Stimulated activated effector memory CD8-positive, alpha-beta T cell treated with anti-CD3 and anti-CD28 coated beads, Interleukin-12 subunit alpha, Interleukin-12 subunit beta, amount 100 ng/mL, for 72 hours (primary cell): ENCODE measurements at places on chromosomes 7 and 10.

GRCh38 chr10:69486922-69487730 lies 35.9 kb downstream of the TSPAN15 start:
- no peak for DNase-seq

GRCh38 chr7:47354071-47354470 lies 227.8 kb downstream of the TNS3 start:
- DNase-seq: no peak

GRCh38 chr10:133009218-133009950 lies 67.0 kb upstream of the CFAP46 start:
- DNase-seq: no peak

DNA sequence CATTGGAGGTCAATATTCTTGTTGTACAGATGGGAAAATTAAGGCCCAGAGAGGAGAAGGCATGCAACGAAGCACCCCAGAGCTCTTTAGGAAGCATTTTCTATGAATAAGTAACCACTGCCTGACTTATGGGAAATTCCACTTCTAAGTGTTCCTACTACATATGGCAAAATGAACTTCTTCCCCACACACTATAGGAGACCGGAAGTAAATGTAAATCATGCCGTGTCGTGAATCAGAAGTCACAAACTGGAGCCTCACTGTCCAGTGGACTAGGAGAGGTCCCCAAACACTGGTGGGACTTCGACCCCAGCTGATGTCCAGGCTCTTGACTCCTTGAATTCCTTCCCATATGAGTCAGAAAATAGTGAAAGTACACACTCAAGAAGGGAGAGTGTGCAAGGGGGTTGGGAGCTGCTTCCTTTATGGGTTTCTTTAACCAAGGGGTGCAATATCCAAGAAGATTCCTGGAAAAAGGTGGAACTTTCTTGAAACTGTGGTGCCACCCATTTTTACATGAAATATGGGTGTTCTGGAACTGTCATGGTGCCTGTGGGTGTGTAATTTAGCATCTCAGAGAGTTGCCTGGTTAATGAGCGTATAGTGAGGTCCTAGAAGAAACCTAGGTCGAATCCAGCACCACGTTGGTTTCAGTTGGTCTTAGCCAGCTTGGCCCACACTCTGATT lies 6.7 kb downstream of the RASSF4 start:
- DNase-seq: no peak

GRCh38 chr10:123838596-123839310 lies 52.9 kb downstream of the CPXM2 start:
- DNase-seq: no peak

DNA sequence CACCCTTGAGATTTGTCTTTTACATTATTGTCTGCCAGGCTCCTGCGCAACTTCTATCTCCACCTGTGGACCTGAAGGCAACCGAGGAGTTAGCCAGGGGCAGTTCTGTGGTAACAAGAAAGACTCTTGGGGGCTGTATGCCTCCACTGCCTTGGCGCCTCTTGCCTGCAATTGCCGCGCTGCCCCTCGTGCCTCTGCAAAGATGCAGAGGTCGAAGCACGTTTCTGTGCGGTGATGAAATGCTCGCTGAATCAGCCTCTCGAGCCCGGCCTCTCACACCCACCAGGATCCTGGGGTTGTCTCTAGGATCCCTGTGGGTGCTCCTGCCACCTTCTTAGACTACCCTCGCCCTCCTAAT lies 486 bp upstream of the LHFPL3 start:
- DNase-seq: no peak

DNA sequence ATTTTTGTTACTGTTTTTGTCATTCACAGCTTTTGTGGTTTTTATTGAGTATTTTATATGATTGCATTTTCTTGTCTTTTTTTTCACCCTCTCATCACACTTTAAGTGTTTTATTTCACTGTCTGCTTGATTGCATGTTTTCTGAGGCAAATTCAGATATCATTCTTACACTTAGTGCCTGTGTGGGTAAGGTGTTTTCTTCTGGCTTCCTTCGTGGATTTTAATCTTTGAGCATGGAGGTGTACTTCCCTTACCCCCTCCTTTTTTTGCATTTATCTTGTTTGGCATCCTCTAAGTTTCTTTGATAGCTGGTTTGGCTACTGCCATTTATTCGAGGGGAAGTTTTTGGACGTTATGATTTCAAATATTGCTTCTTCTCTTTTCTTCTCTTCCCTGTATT lies 127.9 kb downstream of the MLLT10 start:
- no peak for DNase-seq

DNA sequence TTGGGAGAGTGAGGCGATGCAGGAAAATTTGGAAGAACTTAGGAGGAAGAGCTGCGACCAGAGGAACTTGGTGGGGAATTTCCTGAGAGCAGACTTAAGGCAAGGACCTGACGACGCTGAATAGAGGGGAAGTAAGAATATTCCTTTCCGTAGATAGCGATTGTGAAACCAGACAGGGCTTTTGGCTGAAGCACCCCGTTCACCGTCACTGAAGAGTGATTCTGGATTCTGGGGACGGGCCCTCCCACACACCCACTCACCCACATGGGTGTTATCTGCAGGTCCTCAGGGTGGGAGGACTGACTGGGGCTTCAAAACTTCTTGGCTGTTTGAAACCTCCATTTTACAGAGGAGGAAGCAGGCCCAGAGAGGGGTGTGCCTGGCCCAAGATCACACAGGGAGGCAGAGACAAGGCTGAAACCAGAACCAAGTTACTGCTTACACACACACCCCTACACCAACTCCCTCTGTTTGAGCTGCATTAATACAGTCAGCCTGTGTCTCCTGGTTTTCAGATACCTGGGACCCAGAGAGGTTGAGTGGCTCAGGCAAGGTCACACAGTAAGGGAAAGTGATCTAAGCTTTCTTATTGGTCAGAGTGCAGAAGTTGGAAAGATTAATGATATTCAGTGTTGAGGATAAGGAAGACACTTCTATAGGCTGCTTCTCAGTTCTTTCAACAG lies 37.2 kb upstream of the CDH23 start:
- no peak for DNase-seq

DNA sequence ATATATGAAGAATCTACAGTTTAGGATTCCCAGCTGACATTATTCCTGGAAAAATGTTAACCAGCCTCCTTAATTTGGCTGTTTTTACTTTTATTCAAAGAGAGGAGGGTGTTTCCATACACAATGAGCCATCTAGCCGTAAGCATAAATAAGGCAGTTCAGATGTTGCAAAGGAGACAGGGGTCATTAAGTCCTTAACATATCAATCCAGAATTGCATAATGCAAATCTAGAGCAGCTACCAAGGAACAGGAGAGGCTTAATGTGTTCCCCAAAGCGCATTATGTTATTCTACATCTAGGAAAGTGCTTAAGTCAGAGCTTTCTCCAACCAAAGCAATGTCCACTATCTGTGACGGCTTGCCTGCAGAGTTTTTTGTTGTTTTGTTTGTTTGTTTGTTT lies 32.4 kb upstream of the TCF7L2 start:
- no peak for DNase-seq

DNA sequence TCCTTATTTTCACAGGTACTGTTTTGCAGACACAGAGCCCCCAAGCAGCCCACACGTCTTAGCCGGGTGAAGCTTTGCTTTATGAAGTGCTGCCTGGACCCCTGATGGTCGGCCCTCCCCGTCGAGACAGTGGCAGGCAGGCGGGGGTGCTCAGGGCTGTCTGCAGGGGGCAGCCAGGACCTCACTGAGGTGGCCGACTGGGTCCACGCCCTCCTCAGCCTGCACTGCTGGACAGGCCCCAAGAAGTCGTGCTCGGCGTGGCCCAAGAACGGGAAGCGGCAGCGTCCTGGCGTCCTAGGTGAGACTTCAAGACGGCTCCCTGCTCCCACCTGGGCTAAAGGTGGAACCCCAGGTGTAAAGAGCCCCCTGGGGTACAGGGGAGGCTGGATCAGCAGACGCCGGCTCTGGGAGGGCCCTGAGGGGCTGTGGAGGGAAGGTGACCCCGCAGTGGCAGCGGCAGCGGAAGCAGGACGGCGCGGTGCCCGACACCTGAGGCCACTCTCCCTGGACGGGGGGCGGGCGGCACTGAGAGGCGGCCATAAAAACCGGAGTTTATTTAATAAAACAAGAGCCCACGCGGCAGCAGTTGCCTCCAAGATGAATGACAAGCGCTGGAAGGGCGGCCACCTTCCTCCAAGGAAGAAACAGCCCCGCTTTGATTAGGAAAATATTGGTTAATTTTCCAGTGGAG lies 179.4 kb downstream of the ELFN1 start:
- no peak for DNase-seq

DNA sequence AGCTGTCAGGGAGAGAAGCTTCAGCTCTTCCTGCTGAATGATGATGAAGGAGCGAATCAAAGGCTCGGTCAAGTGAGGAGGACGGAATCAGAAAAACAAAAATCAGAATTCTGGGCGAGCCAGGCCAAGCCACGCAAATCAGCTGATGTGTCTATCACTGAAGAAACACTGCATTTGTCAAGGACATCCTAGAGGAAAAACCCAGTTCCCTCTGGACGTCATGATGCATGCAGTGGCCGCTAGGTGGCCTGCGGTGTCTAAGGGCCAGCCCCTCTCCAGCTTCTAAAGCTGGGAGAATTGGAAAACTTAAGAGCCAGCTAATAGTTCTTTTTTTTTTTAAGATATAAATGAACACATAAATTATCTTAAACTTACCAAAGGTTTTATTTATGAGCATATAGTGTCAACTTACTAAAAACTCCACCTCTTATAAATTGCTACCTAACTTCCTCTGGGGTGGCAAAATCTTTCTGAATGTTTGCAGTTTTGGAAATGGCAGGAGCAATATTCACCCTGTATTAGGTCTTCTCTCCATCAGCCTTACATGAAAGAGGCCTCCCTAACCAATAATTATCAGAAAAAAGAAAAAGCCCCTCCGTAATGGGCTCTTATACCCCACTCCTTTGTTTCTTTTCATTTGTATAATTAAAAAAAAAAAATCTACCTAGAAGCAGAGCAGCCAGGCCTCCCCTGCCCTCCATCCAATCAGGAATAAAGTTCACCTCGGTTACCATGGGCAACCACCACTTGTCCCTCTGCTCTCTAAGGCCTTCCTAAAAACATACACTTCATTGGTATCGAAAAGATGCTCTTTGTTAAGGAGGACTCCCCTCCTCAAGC lies 186.8 kb downstream of the USP6NL start:
- no peak for DNase-seq

GRCh38 chr7:136937436-136937835 lies 69.0 kb downstream of the CHRM2 start:
- no peak for DNase-seq

DNA sequence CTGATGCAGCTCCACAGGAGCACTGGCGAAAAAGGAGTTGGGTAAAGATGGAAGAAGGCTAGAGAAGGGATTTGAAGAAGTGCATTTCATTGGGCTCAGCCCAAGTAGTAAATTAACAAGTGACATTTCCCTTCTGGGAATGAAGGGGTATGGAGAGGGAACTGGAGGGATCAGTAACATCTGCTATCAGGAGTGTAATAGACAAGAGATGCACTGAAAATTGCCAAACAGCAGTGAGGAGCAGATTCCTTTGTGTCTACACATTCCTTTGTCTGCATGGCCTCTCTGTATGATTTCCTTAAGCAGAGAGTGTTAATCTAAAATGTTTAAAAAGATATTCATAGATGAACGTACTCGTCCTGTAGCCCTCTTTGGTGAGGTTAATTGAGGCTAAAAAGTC lies 148.2 kb upstream of the FERD3L start:
- DNase-seq: no peak

DNA sequence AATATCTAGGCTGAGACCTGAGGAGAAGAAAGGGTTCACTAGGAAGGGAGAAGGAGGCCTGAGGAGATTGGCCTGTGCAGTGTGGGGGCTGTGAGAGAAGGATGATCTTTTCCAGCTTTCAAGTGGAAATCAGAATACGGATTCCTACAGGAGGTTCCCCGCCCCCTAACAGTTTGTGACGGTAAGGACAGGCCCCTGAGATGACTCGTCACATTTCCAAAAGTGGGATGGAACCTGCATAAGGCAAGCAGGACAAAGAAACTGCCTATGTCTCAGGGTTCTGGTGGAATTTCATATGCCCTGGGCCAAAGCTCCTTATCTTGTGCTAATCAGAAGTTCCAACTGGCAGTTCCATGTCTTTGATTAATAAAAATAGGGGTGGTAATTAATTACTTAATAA lies 275.6 kb downstream of the SNX10 start:
- DNase-seq: no peak

DNA sequence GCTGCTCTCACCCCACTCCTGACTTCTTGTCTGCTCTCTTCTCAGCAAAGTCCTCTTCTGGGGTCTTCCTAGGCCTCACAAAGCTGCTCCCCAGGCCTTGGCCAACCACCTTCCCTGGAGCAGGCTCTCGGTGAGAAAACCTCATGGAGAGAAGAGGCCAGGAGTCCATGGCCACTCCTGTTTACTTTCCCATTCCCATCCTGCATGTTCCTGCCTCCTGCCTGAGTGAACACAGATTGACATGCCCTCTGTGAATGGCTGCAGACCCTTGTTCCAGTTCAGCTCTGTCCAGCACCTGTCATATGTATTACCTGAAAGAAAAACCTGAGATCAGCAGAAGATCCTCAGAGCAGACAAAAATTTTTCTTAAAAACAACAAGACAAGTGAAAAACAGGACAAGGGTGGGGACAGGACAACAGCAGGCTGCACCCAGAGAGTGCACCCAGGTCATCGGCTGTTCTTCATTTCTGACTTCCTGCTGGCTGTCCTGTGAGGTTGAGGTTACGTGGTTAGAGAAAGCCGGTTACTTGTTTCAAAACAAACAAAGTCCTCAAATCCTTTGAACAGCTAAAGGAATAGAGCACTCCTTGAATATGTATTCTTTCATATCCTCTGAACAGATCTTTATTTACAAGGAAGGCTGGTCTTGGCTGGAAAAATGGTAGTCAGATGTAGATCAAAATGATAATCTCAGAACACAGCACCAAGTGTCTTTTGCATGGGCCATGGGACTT lies 34.0 kb upstream of the DLD start:
- DNase-seq: no peak

DNA sequence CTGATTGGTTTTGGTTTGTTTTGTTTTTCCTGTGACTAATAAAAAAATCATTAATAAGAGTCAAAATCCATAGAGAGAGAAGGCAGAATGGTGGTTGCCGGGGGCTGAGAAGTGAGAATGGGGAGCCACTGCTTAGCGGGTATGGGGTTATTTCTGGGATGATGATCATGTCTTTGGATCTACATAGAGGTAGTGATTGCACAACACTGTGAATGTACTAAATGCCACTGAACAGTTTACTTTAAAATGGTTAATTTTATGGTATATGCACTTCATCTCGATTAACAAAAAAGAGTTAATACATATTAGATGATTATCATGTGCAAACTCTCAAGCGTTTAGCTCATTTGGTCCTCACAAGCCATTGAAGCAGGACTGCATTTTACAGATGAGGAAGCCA lies 342.9 kb downstream of the ELMO1 start:
- no peak for DNase-seq

GRCh38 chr10:125231813-125232475 lies 71.6 kb upstream of the CTBP2 start:
- no peak for DNase-seq

GRCh38 chr10:21614000-21614399 lies 80.0 kb downstream of the MLLT10 start:
- DNase-seq: no peak

GRCh38 chr7:116235380-116235779 lies 25.0 kb downstream of the TES start:
- no peak for DNase-seq
